Renal cortical epithelial cell (primary cell): ENCODE measurements at places on chromosomes 11 and 22.

DNA sequence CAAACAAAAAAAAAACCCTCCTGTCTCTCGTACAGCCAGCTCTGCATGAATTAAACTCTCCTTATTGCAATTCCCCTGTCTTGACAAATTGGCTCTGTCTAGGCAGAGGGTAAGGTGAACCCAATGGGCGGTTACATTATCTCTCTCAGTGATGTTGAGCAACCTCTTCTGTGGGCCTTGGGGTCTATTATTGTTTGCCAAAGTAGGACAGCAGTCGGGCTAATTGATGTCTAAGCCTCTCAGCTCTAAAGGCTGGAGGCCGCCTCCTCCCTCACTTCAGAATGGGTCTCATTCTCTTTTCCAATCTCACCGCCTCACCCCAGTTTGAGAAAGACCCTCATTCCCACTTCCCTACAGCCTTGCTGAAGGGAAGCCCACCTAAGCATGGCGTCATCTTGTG lies 1.3 kb upstream of the SLC25A45 start:
- no peak for DNase-seq

DNA sequence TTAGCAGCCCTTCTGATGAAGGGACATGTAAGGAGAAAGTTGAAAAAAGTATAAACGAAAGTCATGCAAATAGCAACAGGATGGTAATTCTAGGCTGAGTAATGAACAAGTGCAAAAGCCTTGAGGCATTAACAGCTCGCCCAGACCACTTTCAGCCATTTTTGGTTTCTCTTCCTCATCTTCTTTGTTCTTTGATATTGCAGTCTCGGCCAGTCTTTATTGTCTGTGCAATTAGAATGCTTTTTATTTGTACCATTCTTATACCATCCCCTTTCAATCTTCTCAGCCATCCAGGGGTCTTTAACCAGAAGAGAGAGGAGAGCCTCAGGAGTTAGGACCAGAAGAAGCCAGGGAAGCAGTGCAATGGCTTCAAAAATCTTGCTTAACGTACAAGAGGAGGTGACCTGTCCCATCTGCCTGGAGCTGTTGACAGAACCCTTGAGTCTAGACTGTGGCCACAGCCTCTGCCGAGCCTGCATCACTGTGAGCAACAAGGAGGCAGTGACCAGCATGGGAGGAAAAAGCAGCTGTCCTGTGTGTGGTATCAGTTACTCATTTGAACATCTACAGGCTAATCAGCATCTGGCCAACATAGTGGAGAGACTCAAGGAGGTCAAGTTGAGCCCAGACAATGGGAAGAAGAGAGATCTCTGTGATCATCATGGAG lies 7.3 kb downstream of the TRIM34 start:
- no peak for DNase-seq

DNA sequence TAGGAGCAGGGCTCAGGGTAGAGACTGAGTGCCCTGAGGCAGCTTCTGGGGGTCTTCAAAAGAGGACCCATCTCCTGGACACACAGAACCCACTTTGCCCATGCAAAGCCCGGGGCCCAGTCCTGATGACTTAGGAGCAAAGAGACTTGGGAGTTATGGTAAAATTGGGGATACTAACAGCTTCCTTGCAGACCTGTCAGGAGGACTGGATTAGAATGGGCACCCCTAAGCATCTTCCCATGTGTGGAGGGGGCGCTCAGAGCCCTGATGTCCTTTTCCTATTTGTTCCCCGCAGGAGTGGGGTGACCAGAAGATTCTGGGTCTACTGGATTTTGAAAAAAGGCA lies 100.0 kb downstream of the WNT7B start:
- DNase-seq = no peak

DNA sequence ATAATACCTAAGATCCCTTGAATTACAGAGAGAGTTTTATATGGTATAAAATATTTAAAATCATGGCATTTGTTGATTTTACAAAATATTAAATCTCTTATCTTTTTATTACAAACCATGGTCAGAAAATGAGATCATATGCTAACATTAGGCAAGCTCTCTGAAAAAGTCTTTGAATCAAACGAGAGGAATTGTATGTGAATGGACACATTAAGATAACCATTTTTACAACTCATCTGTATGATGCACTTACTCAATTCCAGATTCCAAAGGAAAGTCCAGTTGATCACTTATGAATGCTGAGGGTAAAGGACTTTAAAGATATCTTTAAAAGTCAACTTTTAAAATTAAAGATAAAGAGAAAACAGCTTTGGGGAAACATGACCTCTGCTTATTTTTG lies 83.5 kb upstream of the LUZP2 start:
- DNase-seq = no peak

- DNase-seq = peak; percentile 52
Measured at GRCh38 chr11:124644426-124645280, 22.0 kb downstream of the TBRG1 start.

- no peak for DNase-seq
Measured at GRCh38 chr11:92803391-92803790, 166.1 kb upstream of the MTNR1B start.

DNA sequence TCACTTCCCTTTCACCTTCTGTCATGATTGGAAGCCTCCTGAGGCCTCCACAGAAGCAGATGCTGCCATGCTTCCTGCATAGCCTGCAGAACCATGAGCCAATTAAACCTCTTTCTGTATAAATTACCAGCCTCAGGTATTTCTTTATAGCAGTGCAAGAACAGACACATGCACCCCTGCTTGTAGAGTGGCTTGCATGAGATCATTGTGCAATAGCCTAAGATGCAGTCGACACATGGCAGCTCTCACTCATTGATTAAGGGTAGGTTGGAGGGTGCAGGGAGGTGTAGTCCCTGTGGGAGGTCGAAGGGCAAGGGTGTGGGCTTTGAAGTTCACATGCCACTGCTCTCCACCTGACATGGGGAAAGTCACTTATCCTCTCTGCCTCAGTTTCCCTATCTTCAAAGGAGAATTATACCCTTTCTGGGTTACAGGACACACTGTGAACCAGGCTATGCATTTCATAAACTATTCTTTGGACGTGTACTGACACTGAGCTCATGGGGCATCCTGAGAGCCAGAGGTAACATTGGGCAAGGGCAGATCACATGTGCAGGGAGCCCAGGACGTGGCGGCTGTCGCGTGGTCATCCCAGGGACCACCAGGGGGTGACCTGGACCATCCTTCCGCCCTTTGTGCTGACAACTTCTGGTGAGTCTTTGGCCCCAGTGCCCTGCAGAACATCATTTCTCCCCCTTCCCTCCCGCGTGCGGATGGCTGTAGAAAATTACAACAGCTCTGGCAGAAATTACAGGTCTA lies 69.2 kb upstream of the SHANK2 start:
- no peak for DNase-seq

- DNase-seq = peak; percentile 17
Measured at GRCh38 chr22:19086417-19086816, 35.8 kb downstream of the DGCR2 start.

GRCh38 chr22:36218648-36219193 lies 17.1 kb upstream of the APOL4 start:
- DNase-seq = no peak

GRCh38 chr11:64032050-64032449 lies 3.7 kb upstream of the FLRT1 start:
- DNase-seq = no peak

GRCh38 chr11:94858012-94858705 lies 90.0 kb downstream of the AMOTL1 start:
- DNase-seq = no peak
